Stimulated activated naive CD4-positive, alpha-beta T cell treated with Interleukin-2 at 50 U/mL for 16 hours (primary cell): ENCODE measurements at places on chromosomes 4 and X.

DNA sequence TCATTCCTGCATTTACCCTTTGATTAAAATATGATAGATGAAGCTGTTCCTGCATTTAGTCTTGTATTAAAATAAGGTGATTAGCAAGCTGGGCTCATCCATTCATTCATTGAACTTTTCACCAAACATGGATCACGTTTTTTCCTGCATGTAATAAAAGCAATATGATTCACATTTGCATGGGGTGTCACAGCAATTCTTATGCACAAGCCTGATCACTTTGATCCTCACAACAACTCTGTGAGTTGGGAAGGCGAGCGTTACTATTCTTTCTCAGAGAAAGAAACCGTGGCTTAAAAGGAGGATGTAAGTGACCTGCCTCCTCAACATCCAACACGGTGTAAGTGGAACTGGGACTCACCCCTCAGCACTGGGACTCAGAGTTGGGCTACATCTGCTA is 20.0 kb downstream of the CHRNA9 start:
- DNase-seq = no peak

- no peak for DNase-seq
Measured at GRCh38 chrX:70421618-70422017, 1.5 kb upstream of the GDPD2 start.

DNA sequence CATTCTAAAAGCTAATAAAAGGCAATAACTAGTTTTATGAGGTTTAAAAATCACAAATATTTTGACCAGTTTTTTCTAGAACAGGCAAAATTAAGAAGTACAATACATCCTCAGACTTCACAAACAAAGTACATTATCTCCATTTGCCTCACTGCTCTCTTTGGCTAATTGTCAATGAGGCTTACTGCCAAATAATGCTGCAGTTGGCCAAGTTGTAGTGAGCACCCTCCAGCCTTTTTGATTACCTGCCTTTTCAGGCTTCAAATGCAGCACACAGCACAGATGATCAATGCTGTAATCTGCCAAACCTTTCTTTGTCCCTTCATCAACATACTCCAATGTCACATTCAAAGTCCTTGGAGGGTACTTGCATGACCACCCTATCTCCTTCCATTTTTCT is 605.2 kb downstream of the KLHL13 start:
- no peak for DNase-seq

GRCh38 chr4:118589471-118590055 is 95.6 kb upstream of the METTL14 start:
- no peak for DNase-seq

- DNase-seq = no peak
Measured at GRCh38 chr4:101762534-101762933, 28.0 kb upstream of the BANK1 start.

DNA sequence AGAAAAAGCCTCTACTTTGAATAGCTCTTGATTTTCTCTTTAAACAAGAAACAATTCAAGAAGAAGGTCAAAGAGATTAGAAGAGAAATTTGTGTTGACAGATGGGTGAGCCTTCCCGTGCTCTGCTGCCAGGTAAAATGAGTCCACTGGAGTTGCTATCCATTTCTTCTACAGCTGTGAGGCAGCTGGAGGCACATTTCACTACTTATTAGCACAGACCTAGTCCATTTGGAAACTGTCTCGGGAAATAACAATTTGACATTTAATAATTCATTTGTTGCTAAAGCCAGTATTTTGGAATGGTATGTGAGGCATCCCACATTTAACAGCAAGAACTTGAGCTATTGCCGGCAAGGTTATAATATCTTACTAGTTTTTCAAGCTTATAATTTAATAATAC is 396.8 kb upstream of the GRIA3 start:
- no peak for DNase-seq
